ENCODE measurements at places on chromosomes 5 and 9.

GRCh38 chr9:21840647-21841046, 38.2 kb downstream of the MTAP start:
- no peak for DNase-seq

GRCh38 chr5:177994561-177995190, 1.4 kb downstream of the PROP1 start:
- no peak for DNase-seq

DNA sequence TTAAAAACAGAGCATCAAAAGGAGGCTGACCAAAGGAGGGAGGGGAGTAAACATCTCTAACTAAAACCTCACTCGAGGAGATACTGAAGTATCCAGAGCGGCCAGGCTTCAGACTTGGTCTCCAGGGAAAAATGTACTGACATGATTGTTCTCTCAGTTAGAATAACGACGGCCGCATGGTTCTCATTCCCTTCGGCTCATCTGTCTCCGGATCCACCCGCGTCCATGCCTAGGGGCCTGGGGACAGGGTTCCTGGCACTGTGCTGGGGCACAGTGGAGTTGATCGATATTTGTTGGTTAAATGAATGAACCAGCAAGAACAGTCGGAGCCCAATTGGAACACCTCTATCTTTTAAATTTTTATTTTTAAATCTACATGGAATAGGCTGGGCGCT, 167.1 kb upstream of the PHYKPL start:
- no peak for DNase-seq

GRCh38 chr5:160369990-160370712, at the start of gene C1QTNF2:
C1QTNF2 (minus strand) TSS chr5:160370626; CDS start chr5:160355011, 15,615 bp downstream.
- no peak for DNase-seq

- DNase-seq, result no peak
Measured at GRCh38 chr9:137123468-137123837, 8.9 kb upstream of the DPP7 start.

- no peak for DNase-seq
Measured at GRCh38 chr5:149150457-149150856, 9.2 kb downstream of the ABLIM3 start.

GRCh38 chr5:106020894-106021293, 1649.8 kb downstream of the EFNA5 start:
- no peak for DNase-seq

GRCh38 chr5:170761708-170762066, 21.8 kb upstream of the GABRP start:
- no peak for DNase-seq

- DNase-seq, result no peak
Measured at GRCh38 chr9:81372628-81373191, 316.6 kb downstream of the TLE1 start.

GRCh38 chr5:124203303-124203702, 543.1 kb downstream of the ZNF608 start:
- no peak for DNase-seq

DNA sequence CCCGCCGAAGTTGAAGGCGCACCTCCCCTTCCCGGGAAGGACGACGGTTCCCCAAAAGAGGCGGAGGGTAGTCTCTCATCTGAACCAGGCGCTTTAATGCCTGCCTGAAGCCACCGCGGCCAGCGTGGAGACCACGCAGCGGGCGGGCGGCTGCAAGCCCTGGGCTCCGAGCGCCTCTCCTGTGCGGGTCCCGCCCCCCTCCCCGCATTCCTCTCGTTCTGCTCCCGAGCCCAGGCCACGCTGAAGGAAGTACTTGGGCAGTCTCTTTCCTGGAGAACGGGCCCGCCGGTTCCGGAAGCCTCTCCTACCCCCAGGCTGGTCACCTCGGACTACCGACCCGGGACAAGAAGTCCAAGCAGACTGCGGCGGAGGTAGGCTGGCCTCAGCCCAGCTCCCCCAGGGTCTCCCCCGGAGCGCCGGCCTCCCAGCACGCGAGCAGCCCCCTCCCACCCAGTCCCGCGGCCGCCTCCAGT, 571 bp downstream of the PPIC start:
- DNase-seq, result no peak

DNA sequence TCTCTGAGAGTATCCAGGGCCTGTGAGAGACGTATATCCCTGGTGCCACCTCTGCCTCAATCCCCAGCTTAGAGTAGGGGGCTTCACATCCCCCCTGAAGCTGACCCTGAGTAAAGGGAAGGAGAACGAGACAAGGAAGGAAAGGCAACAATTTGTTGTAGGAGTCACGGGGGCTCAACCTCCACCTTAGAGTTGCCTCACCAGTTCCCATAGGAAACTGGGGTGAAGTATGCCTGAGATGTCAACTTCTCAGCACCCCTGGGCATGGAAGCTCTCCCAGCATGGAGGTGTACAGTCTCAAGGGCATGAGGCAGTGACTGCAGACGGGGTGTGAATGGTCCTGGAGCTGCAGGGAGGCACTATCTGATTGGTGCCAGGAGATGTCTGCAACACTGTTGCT, 53.6 kb downstream of the S1PR3 start:
- no peak for DNase-seq

DNA sequence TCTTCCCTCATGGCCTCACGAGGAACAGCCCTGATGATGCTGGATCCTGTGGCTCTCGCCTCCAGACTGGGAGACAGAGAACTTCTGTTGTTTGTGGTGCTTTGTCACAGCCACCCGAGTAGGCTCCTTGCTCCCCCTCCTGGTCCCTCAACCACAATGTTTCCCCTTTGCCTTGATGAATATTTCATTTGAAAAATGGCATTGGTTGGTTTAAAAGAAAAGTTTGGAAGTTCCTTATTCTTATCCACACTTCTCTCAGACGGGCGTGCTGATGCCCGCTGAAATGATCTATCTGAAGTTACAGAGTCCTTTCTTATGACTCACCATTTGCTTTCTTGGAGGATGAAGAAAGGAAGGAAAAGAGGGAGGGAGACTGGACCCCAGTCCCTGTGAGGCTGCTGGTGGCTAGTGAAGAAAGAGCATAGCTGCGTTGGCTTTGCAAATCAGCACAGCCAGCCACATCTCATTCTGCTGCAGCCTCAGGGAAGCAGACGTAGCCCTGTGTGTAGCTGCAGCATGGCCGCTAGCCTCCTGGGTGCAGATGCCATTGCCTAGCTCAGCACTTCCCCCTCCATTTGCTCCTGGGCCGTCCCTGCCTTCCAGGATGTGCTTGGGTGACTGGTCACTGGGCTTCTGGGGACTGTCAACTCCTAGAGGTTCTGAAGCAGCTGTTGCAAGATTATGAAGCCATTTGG, 185.9 kb downstream of the ERCC6L2 start:
- no peak for DNase-seq

DNA sequence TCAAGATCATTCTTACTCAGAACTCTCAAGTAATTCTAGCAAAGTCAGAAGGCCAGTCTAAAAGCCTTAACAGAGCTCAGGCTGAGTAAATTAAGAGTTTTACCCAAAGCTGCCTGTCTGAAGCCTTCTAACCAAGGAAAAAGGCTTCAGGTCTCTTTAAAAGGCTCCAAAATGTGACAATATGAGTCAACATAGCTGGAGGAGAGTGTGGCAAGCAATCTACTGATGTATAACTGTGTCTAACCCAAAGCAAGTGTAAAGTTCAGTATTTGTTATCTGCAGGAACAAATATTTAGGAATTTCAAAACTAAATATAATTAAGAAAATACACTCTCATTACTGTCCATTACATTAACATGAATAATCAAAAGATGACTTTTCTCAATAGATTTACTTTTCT, 11.0 kb downstream of the ZBTB5 start:
- DNase-seq, result no peak

DNA sequence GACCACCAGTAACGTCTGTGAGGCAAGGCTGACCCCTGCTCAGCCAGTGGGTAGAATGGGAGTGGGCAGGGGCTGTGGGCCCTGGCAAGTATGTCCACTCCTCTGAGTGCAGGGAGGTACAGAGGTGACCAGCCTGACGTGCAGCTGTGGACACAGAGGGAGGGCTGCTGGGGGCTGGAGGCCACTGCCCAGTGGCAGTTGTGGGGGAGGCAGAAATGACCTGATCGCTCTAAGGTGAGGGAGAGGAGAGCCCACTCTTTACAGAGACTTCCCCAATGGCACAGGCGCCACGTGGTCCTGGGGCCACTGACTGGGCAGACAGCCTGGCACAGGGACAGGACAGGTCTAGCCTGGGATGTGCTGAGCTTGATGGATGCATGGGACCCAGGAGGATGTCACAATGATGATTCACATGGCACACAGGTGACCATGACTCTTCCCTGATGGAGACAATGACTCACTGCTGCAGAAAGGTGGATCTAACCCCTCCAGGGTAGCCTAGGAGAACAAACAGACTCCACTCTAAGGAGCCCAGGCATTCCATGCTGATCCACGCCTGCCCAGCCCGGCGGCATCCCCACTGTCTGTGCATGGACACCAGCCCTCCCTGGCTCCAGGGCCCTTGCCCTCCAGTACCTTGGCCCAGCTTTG, 7.7 kb downstream of the LPCAT1 start:
- DNase-seq, result no peak

DNA sequence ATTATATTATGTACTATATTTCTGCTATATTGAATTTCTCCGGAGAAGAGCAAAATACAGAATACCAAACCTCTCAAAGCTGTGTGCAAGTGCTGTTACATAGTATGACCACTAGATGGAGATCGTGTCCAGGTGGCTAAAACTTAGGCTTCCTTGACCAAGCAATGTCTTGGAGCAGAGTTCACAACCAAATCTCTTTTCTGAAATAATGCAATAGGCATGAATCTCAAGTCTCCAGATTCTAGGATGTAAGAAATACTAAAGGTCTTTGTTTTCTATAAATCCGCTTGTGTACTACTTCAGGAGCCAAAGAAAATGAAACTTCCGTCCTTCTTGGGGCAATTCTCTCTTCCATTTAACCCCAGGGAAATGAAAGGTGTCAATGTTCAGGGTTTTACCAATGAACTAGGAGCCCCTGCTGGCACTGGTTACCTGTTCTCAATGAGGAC, 181.5 kb upstream of the RAI14 start:
- no peak for DNase-seq

GRCh38 chr5:121897341-121897740, 45.7 kb downstream of the FTMT start:
- no peak for DNase-seq

- DNase-seq, result peak; percentile 73
Measured at GRCh38 chr9:78031893-78032729, 500 bp upstream of the GNAQ start.

DNA sequence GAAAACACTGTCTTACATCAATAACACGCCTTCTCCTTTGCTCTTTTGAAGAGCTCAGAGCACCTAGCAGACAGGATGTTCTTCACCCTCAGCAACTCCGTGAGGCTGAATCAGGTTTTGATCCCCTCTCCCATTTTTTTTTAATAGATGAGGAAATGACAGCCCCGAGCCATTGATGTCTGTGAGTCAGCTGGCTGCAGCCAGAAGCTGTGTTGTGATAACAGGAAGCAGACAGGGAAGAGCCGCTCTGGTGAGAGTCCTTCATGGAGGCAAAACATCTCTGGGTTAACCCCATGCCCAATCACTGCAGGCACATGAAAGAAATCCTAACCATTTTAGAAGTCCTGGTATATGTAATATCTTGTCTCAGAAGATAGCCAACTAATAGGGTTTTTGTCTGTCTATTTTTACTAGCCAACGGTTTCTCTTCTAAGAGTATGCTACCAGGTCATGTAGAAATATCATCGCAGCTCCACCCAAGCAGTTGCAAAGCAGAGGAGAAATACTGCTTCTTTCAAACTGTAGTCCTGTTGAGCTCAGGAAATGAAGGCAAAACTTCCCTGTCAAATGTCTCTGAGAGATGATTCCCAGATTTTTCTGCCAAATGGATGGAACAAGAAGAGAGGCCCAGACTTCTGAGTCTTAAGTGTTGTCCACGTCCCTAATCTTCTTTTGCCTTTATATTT, 568.9 kb downstream of the CCDC171 start:
- no peak for DNase-seq

DNA sequence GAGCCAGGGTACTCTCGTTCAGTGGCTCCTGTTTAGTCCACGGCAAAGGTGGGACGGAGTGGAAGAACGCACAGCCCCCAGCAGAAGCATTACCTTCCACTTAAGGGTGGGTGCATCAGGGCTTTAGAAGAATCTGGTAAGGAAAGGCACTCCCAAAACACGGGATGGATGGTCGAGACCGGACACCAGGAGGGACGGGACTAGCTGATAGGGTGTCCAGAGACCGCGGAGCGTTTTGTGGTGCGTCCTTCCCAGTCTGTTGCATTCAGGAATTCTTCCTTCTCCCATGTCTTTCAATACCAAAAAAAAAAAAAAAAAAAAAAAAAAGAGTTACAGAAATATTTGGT, 545 bp upstream of the CTSV start:
- DNase-seq, result no peak

DNA sequence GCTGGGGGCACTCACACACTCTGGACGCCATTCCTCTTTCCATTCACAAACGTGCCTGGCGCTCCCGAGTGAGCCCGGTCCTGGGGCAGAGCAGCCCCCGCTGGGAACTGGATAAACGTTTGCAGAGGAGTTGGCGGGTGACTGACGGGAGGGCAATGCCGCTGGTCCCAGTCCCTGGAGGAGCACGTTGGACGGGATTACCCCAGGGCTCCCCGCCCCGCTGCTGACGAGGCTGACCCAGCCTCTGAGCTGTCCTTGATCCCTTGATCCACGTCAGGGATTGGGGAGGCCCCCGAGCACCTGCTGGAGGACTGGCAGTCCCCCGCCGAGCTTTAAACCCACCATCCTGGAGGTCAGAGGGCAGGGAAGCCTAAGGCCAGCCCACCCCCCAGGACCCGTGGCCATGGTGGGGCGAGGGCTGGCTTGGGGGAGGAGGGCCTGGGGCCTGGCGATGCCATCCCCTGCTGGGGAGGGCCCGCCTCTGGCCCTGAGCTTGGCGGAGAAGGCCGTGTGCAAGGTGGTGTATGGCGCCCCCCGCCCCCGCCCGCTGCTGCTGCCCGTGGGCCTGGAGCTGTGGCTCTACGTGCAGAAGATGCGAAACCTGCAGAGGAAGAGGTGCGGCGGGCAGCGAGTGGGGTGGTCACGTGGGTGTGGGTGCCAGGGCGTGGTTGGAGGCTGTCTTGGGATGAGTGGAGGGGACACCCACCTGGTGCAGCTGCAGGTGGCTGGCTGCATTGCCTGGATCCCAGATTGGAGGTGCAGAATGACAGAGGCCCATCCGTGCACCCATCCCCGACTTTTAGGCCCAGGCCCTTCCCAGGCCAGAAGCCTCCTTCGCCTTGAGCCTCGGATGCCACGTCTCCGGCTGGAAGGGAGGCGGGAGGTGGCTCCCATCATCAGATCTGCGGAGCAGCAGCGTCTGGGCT, 4.5 kb downstream of the GPSM1 start:
- DNase-seq, result no peak

- DNase-seq, result peak; percentile 9
Measured at GRCh38 chr9:132575005-132575609, 7.3 kb upstream of the BARHL1 start.

- no peak for DNase-seq
Measured at GRCh38 chr5:16922430-16922829, 13.7 kb downstream of the MYO10 start.

DNA sequence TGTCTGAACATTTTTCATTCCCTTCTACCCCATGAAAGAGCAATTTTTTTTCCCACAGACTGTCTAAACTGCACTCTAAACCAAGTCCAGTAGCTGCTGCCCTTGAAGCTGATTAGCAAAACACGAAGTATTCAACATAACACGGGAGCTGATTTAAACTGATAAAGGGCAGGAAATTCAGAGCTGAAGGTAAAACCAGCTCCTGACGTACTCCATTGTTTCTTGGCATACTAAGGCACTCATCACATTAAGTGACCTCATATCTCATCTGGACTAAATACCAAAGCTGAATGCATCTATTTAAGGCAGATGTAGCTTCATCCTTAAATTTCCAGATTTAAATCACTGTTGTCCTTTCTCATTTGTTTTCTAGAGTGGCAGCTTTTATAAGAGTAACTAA, 12.0 kb downstream of the GDF9 start:
- no peak for DNase-seq
